ENCODE measurements at places on chromosomes 12 and 14.

GRCh38 chr14:45242706-45243105 lies 10.3 kb downstream of the MIS18BP1 start:
- DNase-seq, result no peak

DNA sequence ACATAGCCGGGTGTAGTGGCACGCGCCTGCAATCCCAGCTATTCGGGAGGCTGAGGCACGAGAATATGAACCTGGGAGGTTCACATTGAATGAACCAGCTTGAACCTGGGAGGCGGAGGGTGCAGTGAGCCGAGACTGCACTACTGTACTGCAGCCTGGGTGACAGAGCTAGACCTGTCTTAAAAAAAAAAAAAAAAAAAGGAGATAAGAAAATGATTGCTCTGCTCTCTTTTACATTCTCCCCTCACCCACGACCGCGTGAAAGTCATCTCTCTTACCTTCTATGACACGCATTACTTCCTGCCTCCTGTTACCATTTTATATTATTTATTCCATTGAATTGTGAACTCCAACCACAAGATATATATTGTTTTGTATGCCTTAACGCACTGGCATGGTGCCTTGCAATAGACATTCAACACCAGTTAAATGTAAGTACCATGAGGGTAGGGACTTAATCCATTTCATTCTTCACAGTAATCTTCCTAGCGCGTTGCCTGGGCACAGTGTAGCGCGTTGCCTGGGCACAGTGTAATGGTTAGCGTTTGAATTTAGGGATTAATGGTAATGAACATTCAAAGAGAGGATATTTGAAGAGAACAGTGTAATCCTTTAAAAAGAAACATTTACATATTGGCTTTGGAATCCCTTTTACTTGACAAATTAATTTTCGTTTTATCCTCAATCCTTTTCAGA lies 2.7 kb downstream of the RAP1B start:
- no peak for DNase-seq

DNA sequence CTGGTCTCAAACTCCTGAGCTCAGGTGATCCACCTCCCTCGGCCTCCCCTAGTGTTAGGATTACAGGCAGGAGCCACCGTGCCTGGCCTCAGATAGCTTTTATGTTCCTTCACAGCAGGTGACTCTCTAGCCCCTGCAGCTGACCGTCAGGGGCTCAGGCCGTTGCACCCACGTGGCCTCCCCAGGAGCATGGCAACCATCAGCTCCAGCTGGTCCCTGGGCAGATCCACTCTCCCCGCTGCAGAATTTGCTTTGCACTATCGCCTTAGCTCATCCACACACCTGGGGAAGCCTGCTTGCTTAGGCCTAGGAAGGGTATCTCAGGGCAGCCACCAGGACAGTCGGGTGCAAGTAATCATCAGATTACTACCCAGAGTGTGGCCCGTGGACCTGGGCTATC lies 62.6 kb downstream of the TSPAN9 start:
- DNase-seq, result no peak

GRCh38 chr12:128798571-128799341 lies 25.0 kb downstream of the SLC15A4 start:
- no peak for DNase-seq

DNA sequence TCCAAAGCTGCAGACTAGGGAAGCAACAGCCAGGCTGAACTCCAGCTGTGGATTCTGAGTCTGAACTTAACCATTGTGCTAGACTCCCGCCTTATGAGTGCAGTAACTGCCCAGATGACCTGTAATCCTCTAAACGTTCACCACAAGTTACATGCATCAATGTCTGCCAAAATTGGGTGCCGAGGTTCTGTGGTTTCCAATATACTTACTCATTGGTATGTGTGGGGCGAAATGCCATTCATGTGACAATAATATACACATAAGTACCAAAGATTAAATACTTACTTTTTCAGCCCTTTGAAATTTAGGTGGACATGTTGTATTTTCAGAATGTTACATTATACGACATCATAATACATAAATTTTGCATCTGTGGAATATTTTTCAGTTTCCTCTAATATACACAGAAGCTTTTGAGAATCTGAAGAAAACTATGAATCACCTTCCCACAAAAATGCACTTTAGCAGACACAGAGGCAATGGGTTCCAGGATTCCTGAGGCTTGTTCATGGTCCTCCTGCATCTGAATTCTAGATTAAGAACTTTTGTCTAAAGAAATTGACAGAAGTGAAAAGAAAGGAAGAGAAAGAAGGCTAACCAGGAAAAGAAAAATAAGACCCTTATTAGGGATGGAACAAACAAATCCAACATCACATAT lies 31.7 kb downstream of the GRIP1 start:
- no peak for DNase-seq

GRCh38 chr12:106893451-106893850 lies 62.3 kb upstream of the TMEM263 start:
- no peak for DNase-seq

GRCh38 chr14:103708750-103709187 lies 6.5 kb downstream of the XRCC3 start:
- DNase-seq, result no peak

GRCh38 chr12:129984106-129984505 lies 80.3 kb upstream of the TMEM132D start:
- peak; percentile 54 for DNase-seq

DNA sequence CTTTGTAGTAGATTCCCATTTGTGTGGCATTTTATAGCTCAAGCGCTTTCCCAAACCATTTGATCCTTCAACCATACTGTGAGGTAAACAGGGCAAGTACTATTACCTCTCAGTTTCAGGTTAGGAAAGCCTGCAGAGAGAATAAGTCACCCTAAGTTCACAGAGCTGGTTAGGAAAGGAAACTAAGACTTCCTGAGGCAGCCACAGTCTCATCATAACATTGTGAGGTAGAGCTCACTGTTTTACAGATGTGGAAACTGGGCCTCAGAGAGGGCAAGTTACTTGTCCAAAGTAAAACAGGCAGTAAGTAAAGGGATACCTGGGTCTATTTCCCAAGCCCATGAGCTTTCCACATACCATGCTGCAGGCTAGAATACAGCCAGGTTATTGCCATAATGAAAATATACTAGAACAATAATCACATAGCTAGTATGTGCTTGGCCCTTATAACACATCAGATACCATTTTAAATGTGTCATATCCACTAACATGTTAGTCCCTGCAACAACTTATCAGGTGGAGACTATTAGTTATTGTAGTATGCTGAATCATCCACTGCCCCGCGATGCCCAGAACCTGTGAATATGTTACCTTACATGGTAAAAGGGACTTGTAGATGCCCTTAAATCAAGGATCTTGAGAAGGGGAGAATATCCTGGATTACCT lies 150.9 kb upstream of the GRIP1 start:
- DNase-seq, result no peak

DNA sequence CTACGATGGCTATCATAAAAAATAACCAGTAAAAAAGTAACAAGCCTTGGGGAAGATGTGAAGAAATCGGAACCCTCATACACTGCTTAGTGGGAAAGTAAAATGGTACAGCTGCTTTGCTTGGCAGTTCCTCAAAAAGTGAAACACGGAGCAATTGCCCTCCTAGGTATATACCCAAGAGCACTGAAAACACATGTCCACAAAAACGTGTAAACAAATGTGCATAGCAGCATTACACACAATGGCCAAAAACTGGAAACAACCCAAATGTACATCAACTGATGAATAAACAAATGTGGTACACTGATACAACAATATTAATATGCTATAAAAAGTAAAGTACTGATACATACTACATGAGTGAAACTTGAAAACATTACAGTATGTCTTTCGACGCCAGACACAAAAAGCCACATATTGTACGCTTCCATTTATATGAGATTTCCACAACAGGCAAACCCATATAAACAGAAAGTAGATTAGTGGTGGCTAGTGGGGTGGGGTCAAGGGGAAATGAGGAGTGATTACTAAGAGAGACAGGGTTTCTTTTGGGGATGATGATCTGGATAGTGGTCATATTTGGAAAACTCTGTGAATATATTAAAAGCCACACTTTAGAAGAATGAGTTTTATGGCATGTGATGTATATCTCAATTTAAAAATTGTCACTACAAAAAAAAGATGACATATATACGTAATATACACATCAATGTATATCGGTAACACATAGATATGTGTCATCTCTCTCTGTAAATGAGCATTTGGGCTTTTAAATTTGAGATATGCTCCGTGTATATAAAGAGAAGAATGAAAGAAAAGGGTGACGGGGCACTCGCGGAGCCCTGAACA lies 996 bp downstream of the SLC41A2 start:
- DNase-seq, result no peak

GRCh38 chr14:99123208-99123870 lies 148.7 kb downstream of the BCL11B start:
- DNase-seq, result no peak

DNA sequence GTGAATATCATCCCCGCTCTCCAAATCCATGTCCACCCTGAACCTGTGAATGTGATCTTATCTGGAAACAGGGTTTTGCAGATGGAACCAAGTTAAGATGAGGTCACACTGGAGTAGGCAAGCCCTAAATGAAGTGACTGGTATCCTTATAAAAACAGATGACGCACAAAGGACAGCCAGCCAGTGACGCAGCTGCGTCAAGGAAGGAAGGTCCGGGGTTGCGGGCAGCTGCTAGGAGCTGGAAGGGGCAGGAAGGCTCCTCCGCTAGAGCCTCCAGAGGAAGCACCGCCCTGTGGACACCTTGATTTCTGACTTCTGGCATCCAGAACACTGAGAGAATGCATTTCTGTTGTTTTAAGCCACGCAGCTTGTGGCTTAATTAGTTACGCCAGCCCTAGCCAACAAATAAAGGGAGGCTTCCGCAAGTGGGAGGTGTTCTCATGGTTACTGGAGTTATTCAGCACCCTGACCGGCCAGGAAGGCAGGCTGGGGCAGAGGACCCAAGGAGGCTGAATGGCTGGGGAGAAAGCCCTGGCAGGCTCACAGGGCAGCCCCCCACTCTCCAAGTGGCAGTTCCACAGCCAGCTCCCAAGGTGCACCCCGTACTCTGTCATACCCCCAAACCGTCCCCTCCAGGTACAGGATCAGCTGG lies 127.6 kb upstream of the NCOR2 start:
- DNase-seq, result peak; percentile 29

DNA sequence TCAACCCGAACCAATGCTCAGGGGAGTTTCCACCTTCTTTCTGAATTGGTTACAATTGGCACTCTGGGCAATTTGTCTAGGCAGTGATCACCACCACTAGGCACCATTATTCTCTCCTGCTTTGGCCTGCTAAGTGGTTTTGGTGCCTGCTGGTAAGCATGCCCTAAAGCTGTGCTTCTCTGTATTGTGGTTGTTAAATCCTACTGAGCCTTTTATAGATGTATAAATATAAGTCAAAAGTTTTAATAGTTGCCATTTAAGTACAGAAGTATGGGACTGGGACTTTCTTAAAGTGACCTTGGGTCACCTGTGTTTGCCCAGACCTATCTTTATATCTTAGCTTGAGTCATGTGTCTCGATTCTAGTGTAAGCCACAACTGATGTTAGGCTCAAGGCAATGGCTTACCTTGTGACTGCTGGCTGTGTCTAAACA lies 475.9 kb downstream of the SLC16A7 start:
- DNase-seq, result no peak

DNA sequence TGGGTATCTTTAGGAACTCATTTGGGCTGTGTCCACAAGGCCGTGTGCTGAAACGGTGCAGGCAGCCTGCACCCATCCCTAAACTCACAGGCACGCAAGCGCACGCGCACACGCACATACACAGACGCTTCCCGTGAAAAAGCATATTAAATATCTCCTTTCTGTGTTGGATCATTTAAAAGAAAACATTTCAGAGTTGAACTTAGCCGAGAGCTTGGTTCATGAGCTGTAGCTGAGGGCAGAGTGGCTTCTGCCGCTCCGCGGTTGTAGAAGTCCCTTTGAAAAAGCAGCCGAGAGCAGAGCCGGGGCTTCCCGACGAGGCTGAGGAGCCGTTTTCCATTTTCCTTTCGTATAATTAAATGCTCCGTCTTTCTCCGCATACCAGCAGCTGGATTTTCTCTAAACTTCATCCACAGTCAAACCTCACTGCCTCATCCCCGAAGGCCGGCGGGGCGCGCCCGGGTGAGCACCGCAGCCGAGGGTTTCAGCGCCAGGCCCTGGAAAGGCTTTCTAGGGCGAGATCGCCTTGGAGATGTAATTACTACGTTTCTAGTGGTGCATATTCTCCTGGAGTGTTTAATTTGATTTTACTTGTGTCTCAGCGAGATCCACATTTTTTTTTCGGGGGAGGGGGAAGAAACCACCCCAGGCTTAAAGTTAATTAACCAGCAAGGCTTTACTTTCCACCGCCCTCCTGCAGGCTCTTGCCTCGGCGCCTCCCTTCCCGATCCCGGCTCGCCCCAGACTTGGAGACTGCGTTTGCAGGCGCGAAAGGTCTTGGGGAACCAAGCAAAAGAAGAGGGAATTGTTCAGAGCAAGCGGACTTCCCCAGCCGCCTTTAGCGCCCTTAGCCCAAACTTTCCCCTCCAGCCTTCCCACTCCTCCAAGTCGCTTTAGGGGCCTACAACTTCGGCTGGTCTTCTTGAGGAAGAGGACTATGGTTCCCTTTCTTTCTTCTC lies 3.0 kb upstream of the HOXC13 start:
- DNase-seq, result no peak

- peak; percentile 20 for DNase-seq
Observed at GRCh38 chr12:108019862-108020261, 109.2 kb upstream of the WSCD2 start.

DNA sequence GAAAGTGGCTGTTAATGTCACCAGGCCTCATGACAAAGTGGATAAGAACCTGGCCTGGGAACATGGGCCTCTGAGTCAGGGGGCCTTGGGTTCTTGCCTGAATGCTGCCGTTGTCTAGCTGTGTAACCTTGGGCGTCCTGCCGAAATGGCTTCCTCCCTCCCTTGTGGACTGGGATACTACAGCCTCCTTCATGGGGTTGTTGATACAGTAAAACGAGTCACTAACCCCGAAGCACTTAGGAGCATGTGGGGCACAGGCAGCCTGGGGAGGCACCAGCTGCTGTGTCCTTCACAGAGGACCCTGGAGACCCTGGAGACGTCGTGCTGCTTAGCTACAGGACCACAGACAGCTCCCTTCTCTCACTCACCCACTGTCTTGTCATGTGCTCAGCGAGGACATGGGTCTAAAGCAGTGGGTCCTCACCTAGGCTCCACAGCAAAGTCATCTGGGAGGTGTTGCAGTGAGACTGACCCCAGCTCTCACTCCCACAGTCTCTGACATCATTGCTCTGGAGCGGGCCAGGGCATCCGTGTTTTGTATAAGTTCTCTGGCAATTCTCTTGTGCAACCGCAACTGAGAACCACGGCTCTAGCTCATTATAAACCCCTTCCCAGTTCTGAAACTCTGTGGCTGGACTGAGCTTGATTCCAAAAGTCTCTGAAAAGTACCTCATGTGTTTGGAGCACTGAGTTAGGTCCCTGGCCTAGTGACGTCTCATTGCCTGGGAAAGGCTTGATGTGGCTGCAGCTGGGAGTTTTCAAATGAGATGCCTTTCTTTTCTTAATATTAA lies 42.1 kb downstream of the SERPINA3 start:
- DNase-seq, result no peak

Data from H9 (cell line).